Suppressor macrophage (primary cell): ENCODE measurements at places on chromosomes 11 and 22.

- DNase-seq = peak; percentile 88
Observed at GRCh38 chr11:10878408-10879214, 20.8 kb upstream of the ZBED5 start.

DNA sequence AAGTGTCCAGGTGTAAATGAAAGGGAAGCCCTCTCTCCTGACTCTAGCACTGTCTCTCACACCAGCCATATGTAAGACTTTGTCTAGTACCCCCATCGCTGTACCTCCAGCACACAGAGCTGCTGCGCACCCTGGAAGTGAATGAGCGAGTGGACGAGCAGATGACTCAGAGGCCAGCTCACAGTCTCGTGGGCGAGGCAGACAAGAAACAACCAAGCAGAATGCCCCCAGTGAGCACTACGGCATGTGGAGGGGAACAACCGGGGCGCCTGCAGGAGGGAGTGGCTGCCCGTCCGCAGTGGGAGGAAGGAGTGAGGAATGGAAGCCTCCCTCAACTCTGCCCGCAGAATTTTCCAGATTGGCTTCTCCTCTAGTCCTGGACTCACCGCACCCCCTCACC is 46.4 kb downstream of the MCM5 start:
- DNase-seq = peak; percentile 74

DNA sequence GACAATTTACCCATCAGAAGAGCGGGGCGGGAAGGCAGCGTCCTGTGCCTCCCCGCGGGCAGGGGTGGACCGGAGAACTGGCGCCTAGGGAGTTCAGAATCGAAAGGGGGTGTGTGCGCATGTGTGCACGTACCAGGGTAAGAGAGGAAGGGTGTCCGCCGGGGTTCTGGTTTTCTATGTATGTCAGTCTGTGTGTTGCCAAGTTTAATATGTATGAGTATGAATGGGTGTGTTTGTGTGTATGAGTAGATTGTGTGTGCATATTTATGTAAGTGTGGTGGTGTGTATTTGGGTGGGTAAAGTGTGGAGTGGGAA is 2.0 kb downstream of the KCNC1 start:
- no peak for DNase-seq

GRCh38 chr11:17687946-17688670 is 31.3 kb upstream of the MYOD1 start:
- DNase-seq = no peak

- DNase-seq = no peak
Observed at GRCh38 chr11:79227767-79228755, 212.8 kb downstream of the TENM4 start.

- DNase-seq = no peak
Observed at GRCh38 chr11:61110255-61111049, 8.2 kb downstream of the CD5 start.

DNA sequence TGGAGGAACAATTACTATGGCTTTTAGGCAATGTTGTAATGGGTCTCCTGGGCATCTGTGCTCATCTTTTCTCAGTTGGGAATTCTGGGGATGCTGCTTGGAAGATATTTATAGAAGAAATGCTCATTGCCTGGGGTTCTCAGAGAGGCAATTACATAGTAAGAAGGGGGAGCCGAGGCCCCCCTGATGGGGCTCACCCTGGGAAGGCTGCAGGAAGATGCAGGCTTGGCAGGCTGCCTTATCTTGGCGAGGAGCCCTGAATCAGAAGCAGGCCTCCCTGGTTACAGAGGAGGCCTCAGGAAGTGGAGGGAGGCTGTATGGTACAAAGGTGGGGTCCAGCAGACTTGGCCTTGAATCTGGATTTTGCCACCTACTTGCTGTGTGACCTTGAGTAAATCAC is 60.6 kb upstream of the CRYBB3 start:
- no peak for DNase-seq

GRCh38 chr22:37045958-37046357 is 5.6 kb upstream of the KCTD17 start:
- peak; percentile 45 for DNase-seq

DNA sequence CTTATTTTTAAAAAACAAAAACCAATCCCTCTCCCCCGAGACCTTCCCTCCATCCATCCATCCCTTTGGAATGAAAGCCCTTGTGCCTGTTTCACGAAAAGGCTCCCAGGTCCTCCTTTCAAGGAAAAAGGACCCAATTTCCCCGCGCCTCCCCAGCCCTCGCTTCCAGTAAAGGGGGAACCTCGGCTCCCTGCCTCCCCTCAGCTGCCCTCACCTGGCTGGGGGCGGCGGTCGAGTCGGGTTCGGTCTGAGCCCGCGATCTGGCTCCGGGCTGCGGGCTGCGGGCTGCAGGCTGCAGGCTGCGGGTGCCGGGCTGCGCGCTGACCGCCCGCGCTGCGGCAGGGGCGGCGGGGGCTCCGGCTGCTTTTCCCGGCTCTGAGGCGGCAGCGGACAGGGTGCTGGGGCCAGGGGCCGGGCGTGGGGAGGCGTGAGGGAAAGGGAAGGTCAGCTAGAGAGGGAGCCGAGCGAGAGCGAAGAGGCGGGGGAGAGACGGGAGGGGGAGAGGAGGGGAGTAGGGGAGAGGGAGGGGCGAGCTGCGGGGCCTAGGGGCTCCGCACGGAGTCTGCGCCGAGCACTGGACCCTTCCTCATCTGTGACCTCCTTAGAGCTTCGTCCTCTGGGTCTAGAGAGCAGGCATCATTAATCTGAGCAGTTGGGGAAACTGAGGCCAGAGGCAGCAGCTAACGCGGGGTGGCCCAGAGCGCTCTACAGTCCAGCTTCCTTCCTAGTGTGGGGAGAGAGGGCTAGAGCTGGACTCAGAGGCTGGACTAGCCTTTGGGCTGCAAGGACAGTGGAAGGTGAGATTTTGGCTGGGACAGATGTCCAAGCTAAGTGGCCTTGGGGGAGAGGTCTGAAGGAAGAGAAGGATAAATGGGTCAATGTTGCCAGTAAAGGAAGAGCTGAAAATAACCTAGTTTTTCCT is at the start of gene C1QTNF4:
C1QTNF4 (minus strand) TSS at position 478 of the 922 bp plus-strand sequence. CDS start 3,601 bp downstream, outside the sequence.
- DNase-seq = no peak

GRCh38 chr11:13297917-13298356 is 20.3 kb downstream of the BMAL1 start:
- DNase-seq = peak; percentile 67

DNA sequence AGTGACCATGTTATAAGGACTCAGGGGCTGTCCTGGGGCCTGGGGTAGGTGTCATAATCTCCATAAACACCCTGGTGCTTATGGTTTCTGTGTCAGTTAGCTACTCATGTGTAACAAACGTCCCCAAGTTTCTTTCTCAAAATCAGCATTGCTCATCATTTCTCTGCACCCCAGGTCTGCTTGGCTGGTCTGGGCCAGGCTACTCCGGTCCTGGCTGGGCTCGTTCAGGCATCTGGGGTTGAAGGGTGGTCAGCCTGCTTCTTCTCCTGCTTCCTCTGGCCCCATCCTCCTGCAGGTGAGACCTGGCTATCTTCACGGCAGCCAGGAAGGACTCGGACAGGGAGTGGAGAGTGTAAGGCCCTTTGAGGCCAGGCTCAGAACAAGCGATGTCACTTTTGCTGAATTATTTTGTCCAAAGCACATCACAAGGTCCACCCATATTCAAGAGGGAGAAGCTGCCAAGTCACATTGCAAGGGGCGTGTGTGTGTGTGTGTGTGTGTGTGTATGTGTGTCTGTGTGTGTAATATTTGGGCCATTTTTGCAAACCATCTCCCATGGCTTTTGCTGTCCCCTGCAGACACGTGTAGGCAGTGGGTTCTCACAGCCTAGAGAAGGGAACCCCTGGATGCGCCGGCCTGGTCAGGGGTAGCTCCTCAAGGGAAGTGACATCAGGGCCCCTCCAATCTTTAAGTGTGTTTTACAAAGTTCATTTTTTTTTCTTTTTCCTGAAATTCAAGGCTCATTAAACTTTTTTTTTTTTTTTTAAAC is 535.8 kb downstream of the TBC1D22A start:
- no peak for DNase-seq

GRCh38 chr11:42237701-42238235 is 778.3 kb upstream of the LRRC4C start:
- DNase-seq = no peak

DNA sequence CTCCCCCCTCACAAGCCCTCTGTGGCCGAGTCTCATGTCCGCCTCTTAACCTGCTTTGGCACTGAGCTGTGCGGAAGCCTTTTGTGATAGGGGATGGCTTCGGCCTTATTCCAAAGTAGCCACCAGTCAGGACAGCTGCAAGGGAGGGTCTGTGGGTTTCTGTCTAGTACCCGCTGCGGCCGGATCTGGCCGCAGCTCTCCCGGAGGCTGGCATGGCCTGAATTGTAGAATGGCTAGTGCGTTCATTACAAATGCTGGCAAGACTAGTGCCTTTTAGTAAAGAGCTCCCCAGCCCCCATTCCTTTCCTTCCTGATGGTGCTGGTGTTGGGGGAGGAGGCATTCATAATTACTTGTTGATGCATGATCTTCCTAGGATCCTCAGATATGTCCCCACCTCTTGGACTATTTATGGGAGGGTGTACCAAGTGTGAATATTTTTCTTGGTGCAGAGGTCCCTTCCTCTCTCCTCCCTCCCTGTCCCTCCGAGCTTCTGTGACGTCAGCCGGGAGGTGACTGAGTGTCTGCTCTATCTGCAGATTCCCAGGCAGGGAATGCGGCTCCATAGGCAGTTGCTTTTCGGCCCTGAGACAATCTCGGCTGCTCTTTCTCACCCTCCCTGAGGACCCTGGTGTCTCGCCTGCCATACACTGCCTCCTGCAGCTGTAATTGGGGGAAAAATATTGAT is 108.7 kb upstream of the E2F8 start:
- no peak for DNase-seq

GRCh38 chr11:72224564-72225410 is at the start of gene INPPL1:
TSS of gene INPPL1 (plus strand) at chr11:72224767. CDS start at chr11:72224985, 218 bp downstream.
- peak; percentile 43 for DNase-seq

- DNase-seq = no peak
Observed at GRCh38 chr11:100639140-100639539, 47.9 kb upstream of the ARHGAP42 start.

- peak; percentile 47 for DNase-seq
Observed at GRCh38 chr22:23182309-23183060, 2.2 kb downstream of the BCR start.

GRCh38 chr11:131186629-131187101 is 183.8 kb upstream of the NTM start:
- peak; percentile 84 for DNase-seq

DNA sequence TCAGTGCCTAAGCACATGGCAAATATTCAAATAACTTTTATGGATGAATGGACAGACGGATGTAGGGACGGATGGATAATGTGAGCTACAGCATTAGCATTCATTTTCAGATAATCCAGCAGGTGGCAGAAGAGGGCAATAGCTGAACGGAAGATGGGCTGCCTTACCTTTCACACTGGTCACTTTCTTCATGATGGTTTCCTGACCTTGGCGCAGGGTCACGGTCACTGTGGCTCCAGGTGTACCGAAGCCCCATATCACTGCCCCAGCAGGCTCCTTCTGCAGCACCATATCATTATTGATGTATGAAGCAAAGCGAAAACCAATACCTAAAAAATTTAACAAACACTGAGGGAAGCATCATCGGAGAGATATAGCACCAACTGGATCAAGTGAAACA is 4.3 kb downstream of the SIAE start:
- peak; percentile 67 for DNase-seq

GRCh38 chr11:107957109-107957588 is 28.9 kb downstream of the RAB39A start:
- DNase-seq = peak; percentile 93

- DNase-seq = no peak
Observed at GRCh38 chr22:42860968-42861367, 3.9 kb upstream of the ARFGAP3 start.

DNA sequence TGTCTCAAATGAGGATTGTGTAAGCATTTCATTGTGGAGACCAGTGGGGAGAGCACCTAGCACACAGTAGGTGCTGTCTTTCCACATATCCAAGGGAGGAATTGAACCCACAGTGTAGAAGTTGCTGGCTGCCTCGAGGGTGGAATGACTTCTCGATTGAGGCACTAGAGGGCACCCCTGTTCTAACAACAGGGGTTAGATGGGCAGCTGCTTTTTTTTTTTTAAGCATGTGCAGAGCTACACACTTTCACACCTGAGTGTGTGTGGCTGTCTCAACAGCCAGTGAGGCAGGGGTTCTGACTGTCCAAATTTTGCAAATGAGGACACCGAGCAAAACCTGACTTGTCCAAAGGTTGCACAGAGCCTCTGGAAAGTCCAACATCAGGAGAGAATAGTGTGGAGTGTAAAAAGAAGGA is 118.2 kb upstream of the CRYBB3 start:
- peak; percentile 3 for DNase-seq

- peak; percentile 58 for DNase-seq
Observed at GRCh38 chr11:102599642-102600261, 25.4 kb downstream of the MMP20 start.

DNA sequence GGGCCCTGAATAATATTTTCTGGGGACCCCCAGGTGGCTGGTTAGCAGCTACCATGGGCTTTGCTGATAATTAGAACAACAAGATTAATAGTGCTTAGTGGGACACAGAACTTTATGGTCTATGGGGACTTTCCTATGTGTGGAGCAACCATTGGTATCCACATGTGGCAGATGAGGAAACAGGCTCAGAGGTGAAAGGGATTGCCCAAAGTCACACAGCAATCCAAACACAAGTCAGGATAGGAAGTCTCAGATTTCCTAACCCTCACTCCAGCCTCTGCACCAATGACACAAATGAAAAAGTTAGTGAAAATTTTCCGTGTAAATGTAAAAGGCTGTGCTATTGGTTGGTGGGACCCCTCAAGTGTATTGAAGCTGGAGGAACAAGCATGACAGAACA is 15.3 kb upstream of the SLCO2B1 start:
- DNase-seq = no peak

- DNase-seq = peak; percentile 48
Observed at GRCh38 chr11:6655020-6655789, 404 bp downstream of the DCHS1 start.

DNA sequence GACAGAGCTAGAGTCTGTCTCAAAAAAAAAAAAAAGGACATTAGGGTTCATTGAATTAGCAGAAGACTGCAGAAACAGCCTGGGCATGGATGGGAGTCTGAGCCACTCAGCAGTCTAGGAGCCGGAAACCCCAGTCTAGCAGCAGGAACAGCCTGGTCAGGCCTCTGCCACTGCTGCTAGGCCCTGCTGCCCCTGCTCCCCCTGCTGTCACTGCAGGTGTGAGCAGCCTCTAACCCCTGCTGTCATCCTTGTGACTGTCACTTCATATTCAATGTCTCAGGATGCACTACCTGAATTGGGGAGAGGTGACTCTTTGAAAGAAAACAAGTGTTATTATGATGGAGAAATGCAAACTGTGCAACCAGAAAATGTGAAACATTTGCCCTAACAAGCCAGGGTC is 7.0 kb upstream of the DDX17 start:
- no peak for DNase-seq

DNA sequence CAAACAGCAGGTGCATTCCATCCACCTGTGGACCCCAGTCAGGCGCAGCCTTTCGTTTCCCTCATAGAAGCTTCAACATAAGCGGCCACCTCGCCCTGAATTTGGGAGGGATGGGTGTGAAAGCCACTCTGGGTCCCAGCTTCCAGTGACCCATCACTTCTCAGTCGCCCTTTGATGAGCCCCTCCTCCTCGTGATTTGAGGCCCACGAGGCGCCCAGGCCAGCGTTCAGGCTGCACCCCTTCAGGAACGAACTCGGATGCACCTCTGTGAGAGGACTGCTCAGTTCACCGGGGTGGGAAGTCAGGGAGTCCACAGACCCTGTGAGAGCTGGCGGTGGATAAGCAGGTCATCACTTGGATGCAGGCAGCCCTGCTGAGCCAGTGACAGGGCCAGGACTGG is 1118.2 kb downstream of the BRD1 start:
- no peak for DNase-seq

GRCh38 chr11:33177676-33178336 is 16.5 kb upstream of the CSTF3 start:
- DNase-seq = no peak

GRCh38 chr11:6667733-6668374 is 12.2 kb upstream of the DCHS1 start:
- DNase-seq = peak; percentile 62

GRCh38 chr22:47291565-47292495 is 529.4 kb downstream of the TBC1D22A start:
- no peak for DNase-seq
